ENCODE measurements at places on chromosomes 6 and 20.

- DNase-seq: no peak
Observed at GRCh38 chr6:145032562-145033145, 702.7 kb downstream of the EPM2A start.

DNA sequence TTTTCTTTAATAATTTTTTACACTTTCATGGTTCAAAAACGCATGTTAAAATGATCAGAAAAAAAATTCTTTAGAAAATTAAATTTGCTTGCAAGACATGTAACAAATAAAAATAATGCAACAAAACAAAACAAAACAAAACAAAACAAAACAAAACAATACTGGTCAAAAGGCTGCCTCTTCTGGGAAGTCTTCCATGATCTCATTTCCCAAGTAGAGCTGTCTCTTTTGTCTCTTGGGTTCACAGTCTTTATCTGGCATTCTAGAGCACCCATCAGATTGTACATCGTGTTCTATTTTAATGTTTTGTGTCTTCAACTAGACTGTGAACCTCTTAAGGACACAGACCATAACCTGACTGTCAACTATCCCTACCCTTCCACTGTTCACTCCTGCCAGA, 25.3 kb downstream of the TP53INP2 start:
- no peak for DNase-seq

- no peak for DNase-seq
Observed at GRCh38 chr6:1611572-1612298, 2.0 kb downstream of the FOXC1 start.

DNA sequence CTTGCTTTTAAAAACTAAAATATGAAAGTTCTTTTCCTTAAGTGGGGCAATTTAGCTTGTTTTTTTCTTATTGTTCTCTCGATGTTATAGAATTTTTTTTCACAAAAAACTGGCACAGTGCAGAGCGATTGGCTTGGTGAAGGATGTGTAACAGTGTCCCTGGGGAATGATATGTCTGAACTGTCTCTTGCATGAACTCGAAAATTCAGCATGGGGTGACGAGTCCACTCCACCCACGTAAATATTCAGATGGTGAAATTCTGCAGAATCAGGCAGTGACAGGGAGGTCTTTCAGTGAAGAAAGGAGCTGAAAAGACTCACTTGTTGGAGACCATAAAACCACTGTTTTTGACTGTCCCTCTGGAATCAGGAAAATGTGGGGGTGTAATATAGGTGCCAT, 505.3 kb downstream of the MMUT start:
- no peak for DNase-seq

- DNase-seq: no peak
Observed at GRCh38 chr6:170206317-170206621, 84.6 kb downstream of the DLL1 start.

DNA sequence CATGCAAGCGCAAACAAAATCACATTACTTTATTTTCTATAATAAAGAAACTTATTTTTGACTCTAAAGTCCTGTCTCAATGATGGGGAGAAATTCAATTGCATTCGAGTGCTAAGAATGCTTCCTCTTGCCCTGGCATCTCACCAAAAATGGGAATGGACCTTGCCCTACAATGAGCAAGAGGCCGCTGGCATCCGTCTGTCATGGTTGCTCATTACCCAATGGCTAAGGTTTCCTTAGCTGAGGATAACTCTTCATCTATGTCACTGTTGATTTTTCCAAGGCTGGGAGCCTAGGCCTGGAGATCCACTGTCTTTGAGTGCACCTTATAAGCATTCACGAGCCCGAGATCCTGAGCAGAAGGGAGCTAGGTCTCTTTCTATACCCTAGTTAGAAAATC, 471.3 kb upstream of the NRSN1 start:
- DNase-seq: no peak

- DNase-seq: no peak
Observed at GRCh38 chr20:61173961-61174725, 77.9 kb upstream of the CDH4 start.

GRCh38 chr20:53412577-53413185, 181.0 kb downstream of the ZNF217 start:
- DNase-seq: no peak

- no peak for DNase-seq
Observed at GRCh38 chr20:57310821-57311514, 18.6 kb upstream of the SPO11 start.

- no peak for DNase-seq
Observed at GRCh38 chr6:76435174-76435573, 362.7 kb upstream of the IMPG1 start.

GRCh38 chr20:47454298-47455132, 47.2 kb upstream of the NCOA3 start:
- no peak for DNase-seq

- no peak for DNase-seq
Observed at GRCh38 chr6:27092316-27092692, 155.2 kb upstream of the PRSS16 start.

- DNase-seq: no peak
Observed at GRCh38 chr20:58903614-58904013, 51.1 kb downstream of the GNAS start.

GRCh38 chr6:87483929-87484328, 11.2 kb downstream of the SLC35A1 start:
- DNase-seq: no peak

GRCh38 chr6:48057601-48058000, 53.4 kb downstream of the PTCHD4 start:
- no peak for DNase-seq

- no peak for DNase-seq
Observed at GRCh38 chr6:108676555-108676954, 115.8 kb downstream of the FOXO3 start.

DNA sequence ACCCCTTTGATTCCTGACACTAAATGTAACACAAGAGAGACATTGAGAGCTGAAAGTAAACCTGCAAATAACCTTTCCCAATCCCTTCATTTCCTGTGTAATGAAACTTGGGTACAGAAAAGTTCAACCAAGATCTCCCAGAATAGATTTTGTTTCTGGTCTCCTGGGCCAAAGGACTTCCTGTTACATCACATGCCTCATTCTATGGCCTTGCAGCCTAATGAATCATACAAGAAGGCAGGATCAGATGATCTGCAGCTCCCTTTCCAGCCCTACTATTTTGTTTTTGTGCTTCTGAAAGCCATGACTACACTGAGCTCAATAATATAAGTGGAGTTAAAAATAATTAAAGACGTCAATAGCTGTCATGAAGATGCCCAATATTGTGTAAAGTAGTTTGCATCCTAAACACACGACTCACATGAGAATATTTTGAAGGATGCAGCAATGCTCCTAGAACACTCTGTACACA, 73.4 kb upstream of the NOX3 start:
- no peak for DNase-seq

- no peak for DNase-seq
Observed at GRCh38 chr6:10585209-10585845, 64.2 kb downstream of the GCNT2 start.

- DNase-seq: no peak
Observed at GRCh38 chr6:34909320-34909883, 20.3 kb downstream of the ANKS1A start.

DNA sequence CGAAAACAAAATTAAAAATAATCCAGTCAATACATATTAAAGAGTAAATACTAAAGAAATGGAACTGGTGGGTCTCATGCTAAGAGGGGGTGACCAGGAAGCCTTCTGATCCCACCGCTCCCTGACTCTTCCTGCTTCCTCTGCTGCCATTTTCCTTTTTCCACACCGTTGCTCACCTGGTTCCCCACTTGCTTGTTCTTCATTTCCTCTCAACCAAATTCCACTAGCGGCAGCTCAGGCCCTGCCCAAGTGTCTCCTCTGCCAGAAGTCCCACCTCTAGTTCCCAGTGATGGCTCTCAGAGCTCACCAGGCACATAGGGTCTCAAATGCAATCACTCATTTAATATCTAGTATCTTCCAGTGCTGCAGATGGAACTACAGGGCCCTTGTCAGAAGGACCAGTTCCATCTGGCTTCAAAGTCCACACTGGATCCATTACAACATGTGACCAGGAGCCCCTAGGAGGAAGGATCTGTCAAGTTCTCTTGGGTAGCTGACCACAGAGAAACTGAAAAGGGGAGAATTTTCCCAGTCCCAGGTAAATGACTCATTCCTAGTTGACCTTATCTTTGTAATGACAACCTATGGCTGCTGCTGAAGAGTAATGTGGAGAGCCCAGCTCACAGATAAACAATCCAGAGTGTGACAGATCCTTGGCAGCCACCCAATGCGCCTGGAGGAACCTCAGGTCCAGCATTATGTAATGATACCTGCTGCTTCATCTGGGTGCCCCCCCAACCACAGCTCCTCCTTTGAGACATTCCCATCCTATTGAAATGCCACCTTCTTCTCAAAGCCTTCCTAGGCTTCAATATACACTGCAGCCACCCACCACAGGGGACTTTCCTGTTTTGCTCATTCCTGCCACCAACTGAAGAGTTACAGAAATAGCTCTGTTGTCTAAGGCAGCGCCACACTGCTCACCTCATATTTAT, 38.2 kb downstream of the ELMO2 start:
- no peak for DNase-seq

GRCh38 chr6:86031713-86032112, 389.0 kb upstream of the SYNCRIP start:
- no peak for DNase-seq

GRCh38 chr6:158185729-158186456, 17.7 kb downstream of the GTF2H5 start:
- no peak for DNase-seq

DNA sequence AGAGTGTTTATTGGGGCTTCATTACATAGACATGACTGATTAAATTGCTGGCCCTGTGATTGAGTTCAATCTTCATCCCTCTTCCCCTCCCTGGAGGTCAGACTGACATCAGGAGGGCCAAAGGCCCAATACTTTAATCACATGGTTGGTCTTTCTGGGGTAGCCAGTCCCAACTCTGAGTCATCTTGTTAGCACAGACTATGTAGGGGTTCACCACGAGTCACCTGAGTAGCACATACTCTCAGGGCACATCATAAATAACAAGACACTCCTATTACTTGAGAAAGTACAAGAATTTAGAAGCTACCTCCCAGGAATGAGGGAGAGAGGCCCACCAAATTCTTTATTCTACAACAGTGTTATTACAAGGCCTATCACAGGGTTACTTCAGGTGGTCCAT, 11.3 kb downstream of the GINS1 start:
- DNase-seq: no peak

DNA sequence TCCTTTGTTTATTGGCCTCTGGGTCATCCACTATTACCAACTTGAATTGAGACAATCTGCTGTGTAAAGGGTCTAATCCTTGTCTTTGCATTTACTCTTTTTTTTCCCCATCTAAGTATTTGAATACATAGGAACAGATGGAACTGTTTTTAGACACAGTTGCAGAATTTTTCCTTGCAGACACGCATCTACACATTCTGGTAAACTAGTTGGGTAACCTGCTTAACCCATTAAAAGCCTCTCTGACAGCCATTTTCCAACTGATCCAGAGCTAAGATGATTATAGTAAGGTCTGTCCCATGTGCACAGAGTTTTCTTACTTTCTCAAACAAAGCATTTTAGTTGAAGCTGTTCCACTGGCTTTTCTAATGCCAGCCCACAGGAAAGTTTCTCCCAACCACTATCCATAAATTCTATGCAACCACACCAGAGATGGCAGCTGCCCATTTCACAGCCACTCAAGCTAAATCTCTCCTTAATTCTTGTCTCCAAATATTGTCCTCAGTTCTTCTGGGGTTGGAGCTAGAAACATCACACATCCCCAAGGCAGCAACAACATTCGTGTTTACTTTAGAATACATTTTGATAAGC, 492.1 kb downstream of the MAFB start:
- DNase-seq: no peak

DNA sequence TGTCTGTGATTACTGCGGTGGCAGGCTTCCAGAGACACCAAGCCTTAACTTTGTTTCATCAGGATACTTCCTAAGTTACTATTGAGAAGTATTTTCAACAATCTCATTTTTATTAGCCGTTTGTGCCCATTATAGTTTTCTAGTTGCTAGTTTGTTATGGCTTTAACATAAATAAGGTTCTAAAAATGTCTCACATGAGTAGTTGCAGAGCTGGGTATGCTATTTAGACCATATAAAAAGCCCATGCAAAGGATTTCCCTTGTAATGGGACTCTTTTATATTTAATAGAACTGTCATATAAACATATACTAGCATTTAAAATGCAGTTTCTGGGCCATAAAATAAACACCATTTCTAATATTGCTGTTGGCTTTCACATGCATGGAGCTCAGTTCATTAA, 205.3 kb upstream of the TCF21 start:
- no peak for DNase-seq

DNA sequence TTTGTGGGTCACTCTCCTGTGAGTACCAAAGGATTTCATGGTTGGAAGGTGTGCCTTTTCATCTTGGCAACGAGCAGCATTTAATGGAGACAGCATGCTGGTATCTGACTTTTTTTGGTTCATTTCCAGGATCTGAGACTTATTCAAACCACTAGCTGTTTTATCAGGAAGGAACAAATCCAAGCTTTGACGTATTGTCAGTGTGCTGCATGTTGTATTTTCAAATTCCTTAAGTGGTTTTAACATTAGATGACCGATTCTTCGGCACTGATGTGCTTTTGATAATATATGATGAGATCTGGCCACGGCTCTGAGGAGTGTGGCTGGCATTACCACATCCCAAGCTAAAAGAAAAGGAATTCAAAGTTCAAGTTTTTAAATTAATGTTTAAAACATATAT, 6.4 kb downstream of the RMND1 start:
- DNase-seq: no peak

- no peak for DNase-seq
Observed at GRCh38 chr6:116019428-116019827, 41.3 kb downstream of the FRK start.

GRCh38 chr6:131966443-131966842, 15.3 kb upstream of the CCN2 start:
- no peak for DNase-seq

GRCh38 chr6:39260456-39260855, 31.2 kb upstream of the KCNK5 start:
- no peak for DNase-seq

- DNase-seq: no peak
Observed at GRCh38 chr6:154343473-154344308, 12.9 kb downstream of the IPCEF1 start.

DNA sequence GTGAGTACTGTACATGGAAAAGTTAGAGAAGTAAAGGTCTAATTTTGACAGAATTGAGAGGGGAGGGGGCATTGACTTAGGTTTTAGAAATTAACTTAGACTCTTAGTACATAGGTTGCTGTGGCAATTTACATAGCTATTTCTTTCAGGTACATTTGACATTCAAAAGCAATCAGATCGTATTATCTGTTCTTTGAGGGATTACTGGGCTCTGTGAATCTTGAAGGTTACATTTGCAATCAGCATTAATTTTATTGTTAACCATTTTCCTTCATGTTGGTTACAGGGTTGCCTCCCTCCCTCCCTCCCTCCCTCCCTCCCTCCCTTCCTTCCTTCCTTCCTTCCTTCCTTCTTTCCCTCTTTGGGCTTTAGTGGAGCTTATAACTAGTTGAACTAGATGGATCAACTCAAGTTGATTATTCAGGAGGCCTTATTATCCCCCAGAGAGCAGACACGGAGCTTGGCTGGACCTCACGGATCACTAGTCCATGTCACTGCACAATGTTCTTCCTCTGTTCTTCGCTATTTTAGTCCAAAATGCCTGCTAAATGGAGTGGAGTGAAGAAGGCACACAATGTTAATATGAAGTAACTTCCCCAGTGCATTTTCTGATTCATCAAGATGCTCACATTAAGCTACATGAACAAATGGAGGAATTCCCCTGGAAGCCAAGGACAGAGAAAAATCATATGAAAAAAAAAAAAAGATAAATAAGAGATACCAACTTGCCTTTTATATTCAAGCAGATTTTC, 87.8 kb downstream of the PLCB4 start:
- no peak for DNase-seq

- no peak for DNase-seq
Observed at GRCh38 chr6:160163425-160163824, 41.8 kb downstream of the SLC22A1 start.

GRCh38 chr20:10110151-10110550, 75.4 kb downstream of the ANKEF1 start:
- DNase-seq: no peak
